Immature natural killer cell (primary cell): ENCODE measurements at places on chromosomes 1 and 21.
A peak's percentile ranks its signal among the peaks of the same experiment; 100 is the strongest.

GRCh38 chr1:95627244-95627643 is 393.2 kb downstream of the RWDD3 start:
- H3K4me3 ChIP-seq, result no peak overlapping the region
- H3K4me1 ChIP-seq, result no peaks in the 10 kb centered on the region

DNA sequence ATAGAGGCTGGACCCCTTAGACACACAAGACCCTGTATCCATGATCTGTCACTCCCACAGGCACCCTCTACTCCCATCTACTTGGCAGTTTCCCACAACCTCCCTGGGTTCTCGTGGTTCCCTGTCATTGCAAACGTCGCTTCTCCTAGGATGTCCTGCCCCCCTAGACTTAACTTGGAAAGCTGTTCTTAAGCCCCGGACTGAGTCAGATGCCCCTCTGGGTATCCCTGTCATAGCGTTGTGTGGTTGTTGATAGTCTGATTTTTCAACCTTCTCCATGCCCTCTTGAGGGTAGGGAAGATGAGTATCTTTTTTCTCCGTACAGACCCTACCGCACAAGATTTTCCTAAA is 11.8 kb downstream of the RCC1 start:
- H3K4me3 ChIP-seq, result peak overlapping the region; percentile 91
- peak overlapping the region; percentile 8 for H3K27ac ChIP-seq
- peaks cover 2% of the 10 kb centered on the region for H3K36me3 ChIP-seq
- no peak for DNase-seq
- peaks cover 6% of the 10 kb centered on the region for H3K27me3 ChIP-seq
- peaks cover 31% of the 10 kb centered on the region for H3K4me1 ChIP-seq

DNA sequence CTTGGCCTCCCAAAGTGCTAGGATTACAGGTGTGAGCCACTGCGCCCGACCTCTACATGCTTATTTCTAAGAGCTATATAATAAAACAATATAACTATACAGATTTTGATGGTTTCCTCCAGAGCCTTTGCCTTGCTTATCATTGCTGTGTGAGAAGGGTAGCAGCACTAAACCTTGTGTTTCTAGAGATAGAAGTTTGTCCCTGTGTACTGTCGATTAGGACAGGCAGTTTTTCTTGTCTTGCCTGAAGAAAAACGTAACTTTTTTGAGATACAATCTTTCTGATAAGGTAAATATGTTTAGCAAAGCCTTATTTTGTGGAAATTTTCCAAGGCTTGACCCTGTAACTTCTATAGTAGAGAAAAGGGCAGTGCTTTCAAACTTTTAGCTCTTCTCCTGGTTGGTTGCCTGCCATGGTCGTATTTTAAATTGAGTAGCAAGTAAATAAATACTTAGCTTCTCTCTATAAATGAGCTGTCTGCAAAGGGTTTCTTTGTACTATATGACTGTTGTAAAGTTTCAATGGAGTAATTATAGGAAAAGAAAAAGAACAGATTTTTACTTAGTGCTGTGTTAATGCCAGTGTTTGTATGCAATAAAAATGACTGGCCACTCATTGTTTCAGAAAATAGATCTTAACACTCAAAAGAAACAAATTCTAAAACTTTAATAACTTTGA is 86.4 kb upstream of the CACYBP start:
- H3K4me1 ChIP-seq, result peaks cover 45% of the 10 kb centered on the region
- no peaks in the 10 kb centered on the region for H3K36me3 ChIP-seq
- no peaks in the 10 kb centered on the region for H3K27me3 ChIP-seq

DNA sequence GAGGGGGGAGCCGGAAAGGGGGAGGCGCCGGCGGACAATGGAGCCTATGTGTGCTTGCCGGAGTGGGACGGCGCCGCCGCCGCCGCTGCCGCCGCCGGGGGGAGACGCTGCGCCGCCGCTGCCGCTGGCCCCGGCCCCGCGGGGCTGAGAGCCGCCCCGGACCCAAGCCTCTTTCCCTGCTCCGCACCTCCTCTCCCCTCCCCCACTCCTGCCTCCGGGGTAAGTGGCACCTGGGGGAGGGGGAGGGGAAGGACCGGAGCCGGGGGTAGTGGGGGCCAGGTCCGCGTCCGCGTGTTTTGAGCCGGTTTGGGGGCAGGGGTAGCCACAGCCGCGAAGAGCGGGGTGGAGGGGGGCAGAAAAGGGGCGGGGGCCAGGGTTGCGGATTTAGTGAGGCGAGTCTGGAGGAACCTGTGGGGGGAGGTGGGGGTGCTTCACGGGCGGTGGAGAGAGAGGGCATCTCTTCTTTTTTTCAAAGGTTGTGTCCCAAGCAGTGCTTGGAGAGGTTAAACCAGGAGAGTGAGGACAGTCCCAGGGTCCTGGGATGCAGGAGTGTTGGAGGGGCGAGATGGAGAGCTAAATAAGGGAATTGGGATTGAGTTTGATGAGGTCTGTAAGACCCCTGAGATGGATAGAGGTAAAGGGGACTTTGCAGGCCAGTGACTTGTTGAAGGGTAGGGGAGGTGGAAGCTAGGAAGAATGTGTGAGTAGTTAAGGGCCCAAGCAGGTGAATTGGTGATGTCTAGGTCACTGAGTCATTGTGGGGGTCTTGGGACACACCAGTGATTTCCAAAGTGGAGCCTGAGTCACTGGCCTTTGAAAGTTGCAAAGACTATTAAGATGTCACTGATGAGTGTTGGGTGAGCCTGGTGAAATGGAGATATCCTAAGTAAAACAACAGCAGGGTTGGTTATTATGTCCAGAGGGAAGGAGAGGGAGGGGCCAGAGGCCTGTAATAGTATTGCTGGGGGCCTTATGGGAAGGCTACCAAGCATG is 59.1 kb downstream of the BCL9 start:
- H3K36me3 ChIP-seq, result no peaks in the 10 kb centered on the region
- H3K27ac ChIP-seq, result peak overlapping the region; percentile 89
- peaks cover 21% of the 10 kb centered on the region for H3K4me1 ChIP-seq
- peaks cover 8% of the 10 kb centered on the region for H3K27me3 ChIP-seq
- peak overlapping the region; percentile 86 for H3K4me3 ChIP-seq
- DNase-seq, result no peak

GRCh38 chr1:219265026-219265515 is 91.4 kb downstream of the LYPLAL1 start:
- H3K4me1 ChIP-seq, result no peaks in the 10 kb centered on the region
- no peak overlapping the region for H3K27ac ChIP-seq
- H3K36me3 ChIP-seq, result no peaks in the 10 kb centered on the region
- no peaks in the 10 kb centered on the region for H3K27me3 ChIP-seq
- no peak overlapping the region for H3K4me3 ChIP-seq
